ENCODE measurements at places on chromosomes 4 and X.

- no peak for DNase-seq
These were observed 40.4 kb downstream of the EFHC2 start for GRCh38 chrX:44303119-44303518.

GRCh38 chr4:138758876-138759553 is 256.6 kb upstream of the NOCT start:
- no peak for DNase-seq

GRCh38 chrX:69060631-69061408 is 104.4 kb downstream of the PJA1 start:
- DNase-seq: peak; percentile 12

DNA sequence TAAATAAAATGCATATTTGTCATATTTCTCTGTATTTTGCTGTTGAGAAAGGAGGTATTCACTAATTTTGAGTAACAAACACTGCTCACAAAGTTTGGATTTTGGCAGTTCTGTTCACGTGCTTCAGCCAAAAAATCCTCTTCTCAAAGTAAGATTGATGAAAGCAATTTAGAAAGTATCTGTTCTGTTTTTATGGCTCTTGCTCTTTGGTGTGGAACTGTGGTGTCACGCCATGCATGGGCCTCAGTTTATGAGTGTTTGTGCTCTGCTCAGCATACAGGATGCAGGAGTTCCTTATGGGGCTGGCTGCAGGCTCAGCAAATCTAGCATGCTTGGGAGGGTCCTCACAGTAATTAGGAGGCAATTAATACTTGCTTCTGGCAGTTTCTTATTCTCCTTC is 3.3 kb downstream of the HTT start:
- no peak for DNase-seq

- DNase-seq: no peak
These were observed 49.1 kb upstream of the DYNLT3 start for GRCh38 chrX:37896511-37896890.

GRCh38 chr4:27364509-27364908 is 503.9 kb downstream of the STIM2 start:
- no peak for DNase-seq

DNA sequence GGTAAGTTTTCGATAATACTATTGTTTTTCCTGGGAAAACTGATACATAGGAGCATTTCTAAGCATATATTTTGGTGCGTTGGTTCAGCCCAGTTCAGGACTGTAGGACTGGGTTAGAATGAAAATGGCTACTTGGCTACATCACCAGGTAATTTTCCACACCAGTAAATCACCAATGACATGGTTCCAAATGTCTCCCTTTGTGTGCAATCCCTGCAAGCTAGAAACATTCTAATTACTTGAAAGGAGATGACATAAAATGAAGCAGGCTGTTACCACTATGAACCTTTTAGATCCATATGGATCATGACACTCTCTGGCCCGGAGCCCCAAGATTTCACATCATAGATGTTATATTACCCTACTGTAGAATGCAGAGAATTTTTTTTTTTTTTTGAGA is 577.4 kb upstream of the FTHL17 start:
- DNase-seq: no peak

DNA sequence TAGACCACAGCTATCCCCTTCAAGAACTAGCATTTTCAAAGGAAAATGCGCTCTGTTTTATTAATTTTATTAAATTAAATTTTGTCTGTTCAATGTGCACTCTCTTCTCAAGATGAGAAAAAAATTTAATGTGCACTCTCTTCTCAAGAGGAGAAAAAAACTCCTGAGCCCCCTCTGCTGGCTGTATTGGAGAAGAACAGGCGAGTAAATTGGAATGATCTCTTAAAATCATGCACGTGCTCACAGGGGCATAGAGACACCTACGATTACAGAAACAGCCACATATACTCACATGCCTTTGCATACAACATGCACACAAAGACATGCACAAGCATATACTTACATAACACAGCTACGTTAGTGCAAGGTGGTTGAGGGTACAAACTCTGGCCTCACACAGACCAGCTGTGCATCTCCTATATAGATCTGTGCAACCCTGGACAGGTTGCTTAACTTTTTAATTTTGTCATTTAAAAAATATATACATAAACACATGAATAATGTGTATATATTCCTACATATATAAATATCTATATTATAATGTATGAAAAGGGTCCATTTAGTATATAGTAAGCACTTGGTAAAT is 176.2 kb upstream of the CXorf66 start:
- DNase-seq: peak; percentile 14

- DNase-seq: peak; percentile 28
These were observed 43.0 kb upstream of the SCOC start for GRCh38 chr4:140330311-140330900.

DNA sequence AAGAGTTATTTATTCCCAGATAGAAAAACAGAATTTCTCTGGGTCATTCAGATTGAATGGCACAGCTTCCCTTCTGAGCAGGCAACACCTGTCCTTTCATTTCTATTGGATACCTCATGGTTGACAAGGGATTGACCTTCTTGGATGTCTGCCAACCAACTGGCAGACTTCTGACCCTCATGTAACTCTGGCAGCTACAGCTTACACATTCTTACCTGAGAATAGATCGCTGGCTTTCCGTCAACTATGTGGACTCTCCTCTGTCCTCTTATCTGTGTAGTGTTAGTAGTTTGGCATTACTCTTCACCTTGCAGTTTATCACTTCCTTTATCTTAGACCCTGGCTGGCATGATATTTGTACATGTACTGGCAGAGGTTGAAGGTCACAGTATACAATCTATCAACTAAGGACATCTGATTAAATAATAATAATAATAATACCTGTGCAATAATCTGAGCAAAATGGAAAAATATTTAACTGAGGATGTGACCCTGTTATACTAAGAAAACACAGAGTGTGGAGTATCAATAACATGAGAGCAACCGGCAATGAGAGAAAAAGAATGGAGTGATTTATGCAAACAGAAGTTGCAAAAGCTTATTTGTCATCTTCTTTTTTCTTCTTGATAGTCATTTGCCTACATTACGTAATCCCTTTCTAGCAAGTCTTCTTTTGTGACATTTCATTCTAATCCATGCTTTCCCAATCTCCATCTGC is 1118.2 kb downstream of the ARAP2 start:
- DNase-seq: no peak

DNA sequence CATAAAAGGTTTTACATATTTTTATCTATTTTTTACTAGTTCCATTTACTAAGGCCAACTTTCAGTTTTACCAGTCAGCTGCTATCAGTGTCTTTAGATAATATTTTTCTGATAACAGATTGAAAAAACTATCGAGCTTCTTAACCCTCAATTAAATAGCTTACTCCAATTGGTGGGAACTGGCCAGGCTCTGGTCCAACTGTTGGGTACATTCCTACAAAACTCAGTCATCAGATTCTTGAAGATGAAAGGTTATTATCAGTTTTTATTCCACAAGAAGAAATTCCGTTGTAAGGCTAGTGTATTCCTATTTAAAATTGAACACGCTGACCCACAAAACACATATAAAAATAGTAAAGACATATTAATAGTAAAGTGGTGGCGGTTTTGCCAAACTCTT is 346.2 kb downstream of the MAPK10 start:
- DNase-seq: peak; percentile 74

DNA sequence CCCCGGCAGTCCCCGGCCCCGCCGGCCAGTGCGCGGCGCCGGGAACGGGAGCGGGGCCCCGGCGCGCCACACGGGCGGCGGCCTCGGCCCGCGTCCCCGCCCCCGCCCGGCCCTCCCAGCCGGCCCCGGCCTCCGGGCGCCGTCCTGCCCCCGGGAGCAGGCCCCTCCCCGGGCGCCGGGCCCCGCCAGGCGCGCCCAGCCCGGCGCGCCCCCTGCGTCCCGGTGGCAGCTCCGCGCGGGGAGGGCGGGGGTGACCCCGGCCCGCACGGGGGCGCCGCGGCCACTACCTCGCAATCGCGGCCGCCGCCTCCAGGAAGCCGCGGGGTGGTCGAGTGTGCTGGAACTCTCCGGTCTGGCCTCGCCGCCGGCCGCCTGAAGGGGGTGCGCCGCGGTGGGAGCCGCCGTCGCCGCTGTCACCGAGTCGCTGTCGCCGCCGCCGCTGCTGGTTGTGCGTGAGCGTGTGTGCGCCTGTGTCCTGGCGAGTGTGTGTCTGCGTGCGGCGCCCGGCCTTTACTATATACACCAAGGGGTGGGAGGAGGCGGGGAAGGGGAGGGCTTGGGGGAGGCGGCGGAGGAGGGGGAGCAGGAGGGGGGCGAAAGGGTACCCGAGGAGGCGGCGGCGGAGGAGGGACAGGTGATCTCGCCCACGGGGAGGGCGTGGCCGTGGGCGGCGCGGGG is at the start of gene RAI2:
RAI2 (minus strand) TSS at position 488 of the 678 bp plus-strand sequence. CDS start 59,288 bp downstream, outside the sequence.
- DNase-seq: no peak

- DNase-seq: no peak
These were observed 56.0 kb upstream of the BMPR1B start for GRCh38 chr4:94701631-94702300.

DNA sequence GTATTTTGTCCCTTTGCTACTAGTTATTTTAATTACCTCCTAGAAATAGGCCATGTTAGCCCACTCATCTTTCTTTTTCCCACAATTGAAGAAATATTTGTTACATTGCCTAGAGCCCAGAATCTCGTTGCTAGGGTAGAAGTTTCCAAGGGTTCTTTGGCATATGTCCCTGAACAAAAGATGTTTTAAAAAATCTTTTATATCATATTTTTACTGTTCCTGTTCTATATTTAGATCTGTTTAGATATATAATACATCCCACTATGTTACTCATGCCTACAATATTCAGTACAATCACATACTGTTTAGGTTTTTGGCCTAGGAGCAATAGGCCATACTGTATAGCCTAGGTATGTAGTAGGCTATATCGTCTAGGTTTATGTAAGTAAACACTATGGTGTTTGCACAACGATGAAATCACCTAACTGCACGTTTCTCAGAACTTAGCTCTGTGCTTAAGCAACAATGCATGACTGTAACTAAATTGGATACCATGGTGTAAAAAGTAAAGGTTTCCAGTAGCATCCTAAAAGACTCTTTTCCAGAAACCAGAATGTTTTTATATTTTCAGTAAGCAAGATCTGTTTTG is 236.0 kb upstream of the SLIT2 start:
- DNase-seq: no peak

DNA sequence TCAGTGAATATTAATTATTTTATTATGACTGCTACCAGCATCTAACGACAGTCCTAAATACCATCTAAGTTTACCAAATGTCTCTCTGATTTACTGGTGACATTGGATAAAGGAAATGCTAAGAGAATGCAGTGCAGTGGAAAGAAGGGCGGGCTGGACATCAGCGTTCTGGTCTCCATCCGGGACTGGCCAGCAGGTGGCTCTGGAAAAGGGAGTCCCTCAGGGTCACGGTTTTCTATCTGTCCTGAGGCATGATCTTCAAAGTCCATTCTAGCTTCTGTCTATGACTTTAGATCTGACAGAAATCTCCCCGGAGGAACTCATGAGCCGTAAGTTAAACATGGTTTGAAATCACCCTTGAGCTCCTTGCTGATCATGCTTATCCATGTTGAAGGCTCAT is 3.3 kb downstream of the TRIM2 start:
- DNase-seq: peak; percentile 29

GRCh38 chr4:178808106-178808505 is 1365.9 kb upstream of the AGA start:
- DNase-seq: no peak

DNA sequence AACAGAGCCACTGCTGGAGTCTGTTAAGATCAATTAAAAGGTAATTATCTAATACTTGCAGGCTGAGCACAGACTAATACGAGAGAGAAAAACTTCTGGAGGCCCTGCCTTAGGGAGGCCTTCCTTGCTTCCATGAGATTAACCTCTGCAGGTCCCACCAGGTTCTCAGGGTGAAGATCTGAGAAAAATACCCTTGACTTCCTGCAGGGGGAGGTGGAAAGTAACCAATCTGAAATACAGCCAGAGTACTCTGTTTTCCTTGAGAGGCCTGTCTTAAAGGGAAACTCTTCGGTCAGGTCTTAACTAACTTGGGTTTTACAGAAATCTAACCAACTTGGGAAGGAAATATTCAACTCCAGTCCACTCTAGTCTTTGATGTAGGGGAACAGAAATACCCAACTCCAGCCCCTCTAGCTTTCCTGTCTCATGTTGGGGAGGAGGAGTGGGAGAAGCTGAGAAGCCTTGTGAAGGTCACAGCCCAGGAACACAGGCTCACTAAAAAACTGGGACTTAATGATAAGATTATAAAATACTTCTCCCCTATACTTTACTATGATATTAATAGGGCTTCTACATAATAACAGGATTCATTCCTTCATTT is 77.1 kb downstream of the TBCK start:
- DNase-seq: peak; percentile 54

DNA sequence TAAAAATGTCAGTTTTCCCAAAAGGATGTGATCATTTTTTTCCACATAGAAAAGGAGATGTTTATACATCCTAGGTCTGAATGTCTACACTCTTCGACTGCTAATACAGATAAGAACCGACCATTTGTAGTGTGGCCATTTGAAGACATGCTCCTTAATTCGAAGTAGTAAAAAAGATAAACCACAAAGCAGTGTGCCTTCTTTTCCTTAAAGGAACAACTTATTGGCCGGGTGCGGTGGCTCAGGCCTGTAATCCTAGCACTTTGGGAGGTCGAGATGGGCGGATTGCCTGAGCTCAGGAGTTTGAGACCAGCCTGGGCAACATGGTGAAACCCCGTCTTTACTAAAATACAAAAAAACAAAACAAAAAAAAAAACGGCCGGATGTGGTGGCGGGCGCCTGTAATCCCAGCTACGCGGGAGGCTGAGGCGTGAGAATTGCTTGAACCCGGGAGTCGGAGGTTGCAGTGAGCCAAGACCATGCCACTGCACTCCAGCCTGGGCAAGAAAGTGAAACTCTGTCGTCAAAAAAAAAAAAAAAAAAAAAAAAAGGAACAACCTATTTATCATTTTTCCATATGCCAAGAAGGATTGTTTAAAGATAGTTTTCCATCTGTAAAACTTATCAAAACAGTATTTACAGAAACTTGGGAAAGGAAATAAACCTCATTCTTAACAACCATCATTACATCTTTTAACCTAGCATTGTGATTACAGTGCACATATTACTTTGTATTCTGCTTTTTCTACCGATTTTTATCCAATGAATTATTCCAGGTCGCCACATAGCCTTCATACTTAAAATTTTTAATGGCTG is 2.6 kb downstream of the INTS6L start:
- no peak for DNase-seq

DNA sequence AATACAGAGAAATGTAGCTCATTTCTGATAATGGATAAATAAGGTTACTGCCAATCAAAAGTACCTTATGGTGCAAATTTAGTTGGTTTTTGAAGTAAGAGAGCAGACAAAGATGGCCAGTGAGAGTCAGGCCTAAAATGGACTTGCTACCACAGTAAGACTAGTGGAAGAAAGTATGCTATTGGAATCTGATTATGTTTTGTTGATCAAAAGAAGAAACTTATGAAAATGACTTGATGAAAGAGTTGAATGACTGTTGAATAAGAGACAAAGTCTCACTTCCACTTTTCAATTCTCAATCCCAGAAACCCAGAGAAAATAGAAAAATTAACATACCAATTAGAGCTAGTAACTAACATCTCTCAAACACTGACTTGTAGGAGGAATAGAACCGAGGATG is 737.8 kb upstream of the INTU start:
- DNase-seq: no peak

All from EL (cell line).